ENCODE measurements at places on chromosomes 6 and 20.

DNA sequence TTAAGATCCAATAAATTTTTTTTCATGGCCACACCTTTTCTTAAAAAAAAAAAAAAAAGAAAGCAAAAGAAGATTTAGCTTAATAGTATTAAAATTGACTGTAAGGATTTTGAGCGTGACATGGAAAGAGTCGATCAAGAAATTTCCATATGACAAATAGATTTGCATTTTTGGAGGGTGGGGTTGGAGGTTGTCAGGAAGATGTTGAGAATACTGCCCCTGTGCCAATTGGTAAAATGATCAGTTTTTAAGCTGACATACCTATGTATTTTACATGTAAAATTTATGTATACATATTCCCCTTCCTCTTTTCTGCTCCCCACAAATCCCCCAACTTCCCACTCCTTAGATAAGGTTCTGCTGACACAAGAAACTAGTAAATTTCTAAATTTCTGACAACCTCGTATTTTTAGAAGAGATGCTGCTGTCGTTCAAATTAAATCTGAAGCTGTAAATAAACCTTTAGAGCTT lies 520.9 kb downstream of the CD83 start:
- no peak for DNase-seq

GRCh38 chr6:18219591-18219990 lies 44.7 kb downstream of the DEK start:
- no peak for DNase-seq

GRCh38 chr6:21295506-21296240 lies 297.9 kb upstream of the SOX4 start:
- no peak for DNase-seq

- no peak for DNase-seq
Measured at GRCh38 chr20:10710991-10711775, 37.4 kb upstream of the JAG1 start.

DNA sequence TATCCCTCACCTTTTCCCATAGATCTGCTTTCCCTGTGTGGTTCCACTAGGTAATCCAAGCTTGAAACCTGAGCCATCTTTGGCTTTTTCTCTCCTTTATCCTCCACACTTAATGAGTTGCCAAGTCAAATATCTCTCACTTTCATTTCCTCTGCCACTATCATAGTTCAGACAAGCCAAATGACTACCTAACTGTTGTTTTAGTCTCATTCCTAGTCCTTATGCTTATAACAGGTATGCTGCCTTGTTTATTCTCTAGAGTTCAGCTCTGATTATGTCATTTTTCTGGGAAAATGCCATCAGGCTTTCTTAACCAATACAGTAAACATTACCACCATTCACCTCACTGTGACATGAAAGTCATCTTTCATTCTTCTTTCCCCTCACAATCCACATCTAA lies 6.5 kb downstream of the EFHC1 start:
- no peak for DNase-seq

- no peak for DNase-seq
Measured at GRCh38 chr20:37490663-37491350, 30.2 kb upstream of the NNAT start.

- no peak for DNase-seq
Measured at GRCh38 chr6:99611148-99611547, 4.5 kb downstream of the PRDM13 start.

DNA sequence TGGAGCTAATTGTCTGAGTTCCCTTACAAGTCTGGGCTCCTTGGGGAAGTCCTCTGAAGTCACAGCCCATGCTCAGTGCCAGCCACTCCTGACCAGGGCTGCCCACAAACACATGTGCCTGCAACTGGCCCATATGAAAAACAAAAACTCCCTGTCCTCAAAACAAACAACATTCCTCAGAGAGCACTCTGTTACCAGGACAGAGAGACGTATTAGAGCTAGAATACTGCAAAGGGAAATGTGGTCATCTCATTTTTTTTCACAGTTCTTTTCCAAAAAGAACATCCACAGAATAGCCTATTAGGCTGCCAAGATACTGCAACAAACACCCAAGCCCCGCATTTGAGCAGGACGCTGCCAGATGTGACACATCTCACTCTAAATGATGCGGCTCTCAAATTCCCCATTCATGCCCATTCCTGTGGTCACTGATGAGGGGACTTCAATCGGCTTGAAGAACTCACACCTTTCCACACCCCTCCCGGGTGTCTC lies 71.1 kb downstream of the SLC22A23 start:
- DNase-seq: no peak

DNA sequence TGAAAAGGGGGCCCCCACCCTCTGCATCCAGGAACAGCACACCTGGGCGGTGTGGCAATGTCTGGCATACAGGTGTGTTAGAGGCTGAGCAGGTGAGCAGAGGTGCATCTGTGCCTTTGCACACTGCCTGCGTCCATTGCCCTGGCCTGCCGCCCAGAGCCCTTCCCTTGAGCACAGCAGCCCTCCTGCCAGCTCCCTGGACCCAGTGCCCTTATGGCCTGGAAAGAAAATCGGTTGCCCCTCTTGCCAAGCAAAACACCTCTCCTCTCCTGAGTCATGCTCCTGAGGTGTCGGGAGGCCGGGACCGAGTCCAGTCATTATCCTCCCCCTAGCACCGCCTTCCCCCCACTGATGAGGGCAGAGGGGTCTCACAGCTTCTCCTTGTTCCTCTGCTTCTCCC lies 259.9 kb downstream of the SMOC2 start:
- DNase-seq: no peak

- no peak for DNase-seq
Measured at GRCh38 chr6:72206606-72207005, 320.3 kb downstream of the RIMS1 start.

- DNase-seq: no peak
Measured at GRCh38 chr6:97049253-97050011, 124.9 kb downstream of the KLHL32 start.

GRCh38 chr6:127302728-127303660 lies 36.3 kb downstream of the RNF146 start:
- peak; percentile 73 for DNase-seq

- DNase-seq: no peak
Measured at GRCh38 chr6:139442188-139442671, 67.8 kb upstream of the CITED2 start.

DNA sequence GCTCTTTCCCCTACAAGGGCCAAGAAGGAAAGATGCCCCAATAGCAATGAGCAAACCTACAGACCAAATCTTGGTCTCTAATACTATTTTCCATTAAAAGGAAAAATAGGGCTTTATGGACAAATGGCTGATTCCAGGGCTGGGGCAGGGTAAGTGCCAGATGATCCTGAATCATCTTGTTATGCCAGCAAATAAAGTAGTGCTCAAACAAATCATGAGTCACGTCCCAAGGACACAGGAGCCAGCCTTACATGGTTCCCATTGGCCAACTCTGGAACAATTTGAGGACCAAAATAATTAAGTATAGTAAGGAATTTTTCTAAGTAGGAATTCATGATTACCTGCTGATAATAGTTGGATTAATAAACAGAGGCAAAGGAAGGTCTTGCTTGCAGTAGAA lies 53.2 kb upstream of the NKX2-4 start:
- DNase-seq: peak; percentile 45

DNA sequence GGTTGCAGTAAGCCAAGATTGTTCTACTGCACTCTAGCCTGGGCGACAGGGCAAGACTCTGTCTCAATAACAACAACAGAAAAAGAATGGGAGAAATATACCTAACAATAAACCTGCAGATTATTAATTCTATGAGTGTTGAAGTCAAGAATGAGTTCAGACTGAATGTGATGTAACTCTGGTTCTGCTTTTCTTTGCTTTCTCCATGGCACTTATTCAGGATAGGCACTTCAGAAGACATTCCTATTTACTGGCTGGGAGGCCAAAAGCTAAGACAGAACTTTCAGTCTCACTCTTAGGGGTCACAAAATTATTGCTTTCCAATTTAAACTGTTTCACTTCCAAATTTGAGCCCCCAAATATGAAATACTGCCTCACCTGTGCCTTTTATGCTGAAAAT lies 15.7 kb upstream of the PRIM2 start:
- no peak for DNase-seq

GRCh38 chr6:19896693-19897010 lies 59.5 kb downstream of the ID4 start:
- DNase-seq: no peak

DNA sequence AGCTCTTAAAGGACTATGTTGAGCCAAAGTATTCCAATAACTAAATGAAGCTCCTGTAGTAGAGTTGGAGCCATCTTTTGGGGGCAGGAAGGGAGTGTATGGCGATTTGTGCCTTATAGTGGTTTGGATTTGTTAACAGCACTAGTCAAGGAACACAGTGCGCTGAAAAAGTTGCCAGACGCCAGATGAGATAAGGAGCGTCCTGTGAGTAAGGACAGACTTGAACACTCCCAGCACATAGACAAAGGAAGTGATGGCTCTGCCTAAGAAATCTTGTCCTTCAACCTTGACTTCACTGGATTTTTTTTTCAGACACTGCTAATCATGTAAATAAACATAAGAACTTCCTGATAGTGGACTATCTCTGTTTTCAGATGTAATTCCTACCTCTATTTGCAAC lies 136.9 kb downstream of the TRMT11 start:
- no peak for DNase-seq

DNA sequence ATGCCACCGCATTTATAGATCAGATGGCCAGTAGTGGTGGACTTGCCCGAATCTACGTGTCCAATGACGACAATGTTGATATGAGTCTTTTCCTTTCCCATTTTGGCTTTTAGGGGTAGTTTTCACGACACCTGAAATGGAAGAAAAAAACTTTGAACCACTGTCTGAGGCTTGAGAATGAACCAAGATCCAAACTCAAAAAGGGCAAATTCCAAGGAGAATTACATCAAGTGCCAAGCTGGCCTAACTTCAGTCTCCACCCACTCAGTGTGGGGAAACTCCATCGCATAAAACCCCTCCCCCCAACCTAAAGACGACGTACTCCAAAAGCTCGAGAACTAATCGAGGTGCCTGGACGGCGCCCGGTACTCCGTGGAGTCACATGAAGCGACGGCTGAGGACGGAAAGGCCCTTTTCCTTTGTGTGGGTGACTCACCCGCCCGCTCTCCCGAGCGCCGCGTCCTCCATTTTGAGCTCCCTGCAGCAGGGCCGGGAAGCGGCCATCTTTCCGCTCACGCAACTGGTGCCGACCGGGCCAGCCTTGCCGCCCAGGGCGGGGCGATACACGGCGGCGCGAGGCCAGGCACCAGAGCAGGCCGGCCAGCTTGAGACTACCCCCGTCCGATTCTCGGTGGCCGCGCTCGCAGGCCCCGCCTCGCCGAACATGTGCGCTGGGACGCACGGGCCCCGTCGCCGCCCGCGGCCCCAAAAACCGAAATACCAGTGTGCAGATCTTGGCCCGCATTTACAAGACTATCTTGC lies 725 bp downstream of the EEF1A1 start:
- DNase-seq: peak; percentile 82

- no peak for DNase-seq
Measured at GRCh38 chr6:82761674-82762345, 303.8 kb downstream of the UBE3D start.

GRCh38 chr20:1033751-1034414 lies 31.8 kb upstream of the RSPO4 start:
- DNase-seq: no peak

- no peak for DNase-seq
Measured at GRCh38 chr6:34231566-34232336, 4.9 kb upstream of the HMGA1 start.

GRCh38 chr6:88381289-88381642 lies 215.1 kb upstream of the CNR1 start:
- no peak for DNase-seq

GRCh38 chr6:142385352-142385751 lies 83.5 kb downstream of the ADGRG6 start:
- DNase-seq: peak; percentile 58

GRCh38 chr20:62603907-62604785 lies 38.2 kb upstream of the SLCO4A1 start:
- DNase-seq: peak; percentile 26

DNA sequence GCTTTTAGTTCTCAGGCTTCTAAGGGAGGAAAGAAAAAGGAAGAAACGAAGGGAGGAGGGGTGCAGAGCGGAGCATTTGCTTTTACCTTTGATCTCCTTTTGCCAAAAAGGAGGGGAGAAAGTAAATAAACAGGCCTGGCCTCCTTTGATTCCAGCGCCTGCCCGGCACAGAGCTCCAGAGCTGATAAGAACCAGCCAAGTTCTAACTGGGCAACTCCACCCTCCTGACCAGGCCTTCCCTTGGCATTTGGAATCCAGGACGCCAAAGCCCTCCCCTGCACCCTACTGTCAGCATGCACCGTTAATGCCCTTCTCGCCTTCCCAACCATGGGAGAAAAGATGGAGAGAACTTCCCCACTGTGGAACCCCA lies 120.8 kb upstream of the PTPN1 start:
- no peak for DNase-seq

GRCh38 chr6:166009385-166010031 lies 158.1 kb downstream of the TBXT start:
- DNase-seq: no peak

- DNase-seq: peak; percentile 43
Measured at GRCh38 chr6:122365775-122366403, 33.6 kb upstream of the HSF2 start.

DNA sequence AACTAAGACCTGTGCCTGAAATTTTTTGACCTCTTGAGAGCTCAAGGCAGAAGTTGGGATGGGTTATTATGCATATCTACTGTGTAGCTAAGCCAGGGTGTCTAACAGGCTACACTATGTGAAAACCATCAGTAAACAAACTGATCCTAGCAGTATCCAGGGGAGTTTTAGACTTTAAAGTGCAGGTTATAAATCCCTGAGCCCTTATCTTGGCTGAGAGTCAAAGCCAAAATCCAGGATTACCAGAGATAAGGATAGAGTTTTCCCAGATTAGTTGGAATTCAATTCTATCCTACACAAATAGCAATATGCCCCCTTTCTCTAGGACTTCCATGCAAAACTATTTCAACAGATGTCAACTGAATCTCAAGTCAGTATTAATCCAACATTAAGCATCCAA lies 1229.7 kb downstream of the GRIK2 start:
- DNase-seq: no peak

GRCh38 chr6:125950293-125950692 lies 6.3 kb upstream of the HINT3 start:
- DNase-seq: peak; percentile 88

All from ELR (cell line).